ENCODE measurements at places on chromosomes 2 and 18. TPM values are rescaled to one million over a fixed set of nuclear protein-coding genes. Genes with fewer than 3 reads are reported as not detected.

DNAJC5G gene
- 0.58 TPM for polyA plus RNA-seq

C1QL2 gene
- not detected for polyA plus RNA-seq

C2orf49 gene
- 28.8 TPM for polyA plus RNA-seq

RFTN2 gene
- 21.4 TPM for polyA plus RNA-seq

PROM2 gene
- 22.8 TPM for polyA plus RNA-seq

VSNL1 gene
- 2.5 TPM for polyA plus RNA-seq

ACMSD gene
- 49.3 TPM for polyA plus RNA-seq

CCDC85A gene
- 1.5 TPM for polyA plus RNA-seq

GPR45 gene
- not detected for polyA plus RNA-seq

VIT gene
- polyA plus RNA-seq = not detected

CHAC2 gene
- 4.1 TPM for polyA plus RNA-seq

UGT1A4 gene
- polyA plus RNA-seq = not detected

NEU4 gene
- polyA plus RNA-seq = 1.3 TPM

MEP1B gene
- polyA plus RNA-seq = not detected

IL36RN gene
- polyA plus RNA-seq = not detected

MYO5B gene
- 29.9 TPM for polyA plus RNA-seq

MPP4 gene
- 0.17 TPM for polyA plus RNA-seq

SCYGR4 gene
- not detected for polyA plus RNA-seq
